B cell (primary cell): ENCODE measurements at places on chromosomes 5 and 9. TPM values are rescaled to one million over a fixed set of nuclear protein-coding genes. Genes with fewer than 3 reads are reported as not detected.

OR1K1 gene
- total RNA-seq: not detected in 2 replicates

DNA sequence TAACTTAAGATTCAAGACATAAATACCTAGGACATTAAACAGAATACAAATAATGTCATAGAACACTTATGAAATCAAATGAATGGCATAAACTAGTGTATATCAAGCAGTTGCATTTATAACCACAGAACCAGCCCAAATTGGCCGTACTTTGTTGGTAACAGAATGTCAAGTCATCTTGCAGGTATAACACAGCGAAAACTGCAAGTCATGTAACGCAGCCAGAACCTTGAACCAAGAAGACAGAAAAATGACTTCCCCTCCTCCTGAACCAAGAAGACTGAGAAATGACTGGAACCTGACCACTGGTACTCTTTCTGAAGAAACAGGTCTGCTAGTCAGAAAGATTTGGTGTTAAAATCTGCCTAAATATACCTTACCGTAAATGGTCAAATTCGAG is 38.9 kb downstream of the ANKRD31 start:
- H3K4me3 ChIP-seq: no peak overlapping the region
- no peak overlapping the region for H3K27ac ChIP-seq
- H3K27me3 ChIP-seq: no peaks in the 10 kb centered on the region
- DNase-seq: no peak

DNA sequence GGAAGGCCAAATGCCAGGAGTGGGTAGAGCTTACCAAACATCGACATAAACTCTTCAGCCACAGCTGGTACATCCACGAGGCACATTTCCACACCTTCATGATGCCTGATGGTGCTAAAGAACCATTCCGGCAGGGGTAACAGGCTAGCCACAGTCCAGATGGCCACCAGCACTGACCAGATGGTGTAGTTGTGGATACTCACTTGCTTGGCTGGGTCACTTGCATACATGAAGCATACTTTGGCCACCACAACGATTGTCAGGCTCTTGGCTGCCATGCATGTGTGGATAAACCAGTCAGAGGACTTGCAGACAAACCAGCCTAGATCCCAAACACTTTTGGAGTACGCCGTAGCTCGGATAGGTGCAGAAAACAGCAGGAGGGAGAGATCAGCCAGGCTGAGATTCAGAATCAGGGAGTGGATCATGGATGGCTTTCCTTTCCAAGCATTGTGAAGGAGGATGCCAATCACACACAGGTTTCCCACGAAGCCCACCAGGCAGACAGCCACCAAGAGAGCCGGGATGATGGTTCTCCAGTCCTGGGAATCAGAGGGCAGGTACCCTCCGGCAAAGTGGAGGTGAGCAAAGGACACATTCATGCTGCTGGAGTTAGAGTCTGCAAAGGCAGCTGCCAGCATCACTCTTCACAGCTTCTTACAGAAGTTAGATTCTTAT is 378 bp downstream of the GPR151 start:
- H3K4me1 ChIP-seq: no peaks in the 10 kb centered on the region
- no peak overlapping the region for H3K4me3 ChIP-seq
- H3K36me3 ChIP-seq: peaks cover 2% of the 10 kb centered on the region
- DNase-seq: no peak
- no peak overlapping the region for H3K27ac ChIP-seq

DNA sequence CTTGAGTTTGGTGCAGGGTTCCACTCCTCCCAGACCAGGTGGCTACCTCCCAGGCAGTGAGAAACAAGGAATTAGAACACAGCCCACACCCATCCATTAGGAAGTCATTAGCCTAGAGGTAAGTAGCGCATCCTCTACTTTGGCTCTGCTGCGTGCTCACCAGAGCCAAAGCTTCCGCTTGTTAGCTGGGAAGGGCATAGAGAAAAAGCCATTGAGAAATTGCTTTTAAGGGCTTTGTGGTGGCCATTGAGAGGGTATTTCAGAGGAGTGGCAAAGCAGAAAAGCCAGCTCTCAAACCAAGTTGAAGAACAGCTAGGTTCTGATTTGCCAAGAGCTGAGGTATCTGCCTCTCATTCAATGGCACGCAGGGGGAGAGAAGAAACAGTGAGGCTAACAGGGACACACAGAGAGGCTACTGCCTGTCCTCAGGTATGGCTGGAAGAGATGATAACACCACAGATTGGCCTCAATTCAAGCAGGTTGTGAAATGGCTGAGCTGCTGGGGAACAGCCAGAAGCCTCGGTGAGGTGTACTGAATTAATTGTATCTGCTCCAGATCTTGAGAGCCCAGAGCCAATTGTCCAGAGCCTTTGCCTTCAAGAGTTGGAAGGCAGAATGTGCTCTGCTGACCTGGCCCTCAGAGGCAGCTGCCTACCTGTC is 119.4 kb downstream of the NTRK2 start:
- H3K36me3 ChIP-seq: no peaks in the 10 kb centered on the region
- H3K27me3 ChIP-seq: no peaks in the 10 kb centered on the region
- H3K4me1 ChIP-seq: no peaks in the 10 kb centered on the region

GRCh38 chr5:13859270-13860065 is 85.0 kb downstream of the DNAH5 start:
- no peaks in the 10 kb centered on the region for H3K4me1 ChIP-seq
- H3K27ac ChIP-seq: no peak overlapping the region
- no peaks in the 10 kb centered on the region for H3K27me3 ChIP-seq
- DNase-seq: no peak
- no peaks in the 10 kb centered on the region for H3K36me3 ChIP-seq

SLC46A2 gene
- not detected in 2 replicates for total RNA-seq

DNA sequence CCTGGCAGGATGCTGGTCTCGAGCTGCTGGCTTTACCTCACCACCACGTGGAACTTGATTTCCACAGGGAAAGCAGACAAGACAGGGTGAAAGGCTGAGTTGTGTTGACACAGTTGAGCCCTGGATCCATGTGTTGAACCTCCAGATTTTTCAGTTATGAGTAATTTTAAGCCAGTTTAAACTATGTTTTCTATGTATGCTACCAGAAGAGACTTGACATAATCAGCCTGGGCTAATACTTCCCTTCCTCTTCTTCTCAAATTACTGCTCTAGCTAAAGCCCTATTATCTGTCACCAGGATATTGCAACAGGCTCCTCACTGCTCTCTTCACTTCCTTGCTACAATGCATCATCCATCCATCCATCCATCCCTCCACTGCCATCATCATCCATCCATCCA is 12.0 kb upstream of the PHYKPL start:
- DNase-seq: no peak
- peaks cover 45% of the 10 kb centered on the region for H3K4me1 ChIP-seq
- no peaks in the 10 kb centered on the region for H3K36me3 ChIP-seq
- no peak overlapping the region for H3K27ac ChIP-seq
- H3K4me3 ChIP-seq: no peak overlapping the region

DNA sequence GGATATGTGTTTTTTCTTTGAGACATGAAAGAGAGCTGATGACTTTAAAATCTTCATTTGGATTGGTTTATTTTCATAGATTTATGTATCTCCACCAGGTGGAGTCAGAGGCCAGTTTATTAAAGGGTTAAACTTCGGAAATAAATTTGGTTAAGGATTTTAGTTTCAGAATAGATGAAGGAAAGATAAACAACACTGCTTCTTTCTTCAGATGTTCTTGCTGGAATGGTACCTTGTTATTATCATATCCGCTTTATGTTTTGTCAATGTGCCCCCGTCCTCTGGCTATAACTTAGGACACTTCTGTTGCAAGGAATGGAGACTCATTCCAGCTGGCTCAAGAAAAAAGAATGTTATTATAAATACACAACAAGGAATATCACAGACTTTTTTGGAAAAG is 81.2 kb downstream of the ALDH1A1 start:
- H3K4me1 ChIP-seq: no peaks in the 10 kb centered on the region
- no peaks in the 10 kb centered on the region for H3K27me3 ChIP-seq
- no peaks in the 10 kb centered on the region for H3K36me3 ChIP-seq
- no peak overlapping the region for H3K27ac ChIP-seq

DNA sequence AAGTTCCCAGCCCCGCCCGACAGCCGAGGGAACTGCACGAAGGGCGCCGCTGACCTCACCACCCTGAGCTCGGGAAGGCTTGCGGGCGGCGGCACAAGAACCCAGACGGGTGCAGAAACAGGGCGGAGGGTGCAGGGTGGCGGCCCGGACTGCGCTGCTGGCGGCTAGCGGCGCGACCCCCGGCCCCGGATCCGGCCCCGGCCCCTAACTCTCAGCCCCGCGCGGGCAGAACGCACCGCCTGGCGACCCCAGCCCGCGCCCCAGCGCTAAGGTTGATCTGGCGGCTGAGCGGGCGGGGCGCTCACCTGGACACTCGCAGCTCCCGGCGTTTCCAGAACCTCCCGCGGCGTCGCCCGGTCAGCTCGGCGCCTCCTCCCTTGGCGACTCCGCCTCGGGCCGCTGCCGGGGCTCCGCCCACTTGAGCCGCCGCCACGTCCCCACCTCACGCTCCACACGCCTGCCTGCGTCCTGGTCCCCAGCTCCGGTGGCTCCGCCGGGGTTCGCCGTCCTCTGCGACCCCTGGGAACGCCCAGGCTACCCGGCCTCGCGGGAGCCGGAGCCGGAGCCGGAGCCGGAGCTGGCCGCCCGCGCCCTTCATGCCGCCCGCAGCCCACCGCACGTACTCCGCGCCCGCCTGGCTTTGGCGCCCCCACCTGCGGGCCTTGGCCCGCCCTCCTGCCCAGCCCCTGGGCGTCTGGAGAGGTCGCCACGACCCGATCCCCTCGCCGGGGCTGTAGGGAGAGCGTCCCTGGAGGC is at the start of gene P4HA2:
Gene P4HA2 (minus strand): TSS at position 369 of the 756 bp plus-strand sequence. CDS start 9,227 bp downstream, outside the sequence.
- H3K27ac ChIP-seq: no peak within 1 kb of the TSS
- H3K36me3 ChIP-seq: no peaks in the 10 kb centered on the region
- peak within 1 kb of the TSS; percentile 56 for H3K4me3 ChIP-seq
- peaks cover 33% of the 10 kb centered on the region for H3K4me1 ChIP-seq
- peak; percentile 57 for DNase-seq

LOX gene
- not detected in 2 replicates for total RNA-seq

DNA sequence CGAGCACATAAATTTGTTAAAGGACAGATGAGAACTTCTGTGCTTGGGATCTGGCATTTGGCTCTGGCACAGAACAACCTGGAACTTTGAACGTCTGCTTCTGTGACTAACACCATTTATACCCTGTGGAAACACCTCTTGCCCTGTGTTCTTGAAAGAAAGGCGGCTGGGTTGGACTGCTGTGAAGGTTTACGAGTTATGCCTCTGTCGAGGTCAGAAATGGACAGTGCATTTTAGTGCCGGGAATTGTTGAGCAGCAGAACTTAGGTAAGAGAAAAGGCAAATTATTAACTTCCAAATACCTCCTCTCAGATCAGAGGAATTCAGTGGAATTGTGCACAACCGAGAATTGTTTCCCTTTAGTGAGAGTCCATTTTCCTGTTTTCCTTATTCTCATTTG is 14.1 kb upstream of the INIP start:
- no peak for DNase-seq
- H3K4me1 ChIP-seq: peaks cover 3% of the 10 kb centered on the region
- no peak overlapping the region for H3K4me3 ChIP-seq
- no peaks in the 10 kb centered on the region for H3K36me3 ChIP-seq
- no peak overlapping the region for H3K27ac ChIP-seq
- no peaks in the 10 kb centered on the region for H3K27me3 ChIP-seq

ANXA1 gene
- 0.53 and 0.99 TPM in 2 replicates for total RNA-seq
